Nasal cavity respiratory epithelium epithelial cell of viscerocranial mucosa (primary cell): ENCODE measurements at places on chromosomes 13 and 19. TPM values are rescaled to one million over a fixed set of nuclear protein-coding genes. Genes with fewer than 3 reads are reported as not detected.

KLK15 gene
- not detected in 2 replicates for total RNA-seq

CLEC17A gene
- not detected in 2 replicates for total RNA-seq

PSG11 gene
- not detected in 2 replicates for total RNA-seq

GRK1 gene
- total RNA-seq, result not detected in 2 replicates

EBI3 gene
- not detected in 2 replicates for total RNA-seq

GJB6 gene
- 20.2 and 74.0 TPM in 2 replicates for total RNA-seq

CGB8 gene
- total RNA-seq, result not detected in 2 replicates

PSG6 gene
- not detected in 2 replicates for total RNA-seq

DAND5 gene
- 0.07 TPM in 1 of 2 replicates, not detected in the other for total RNA-seq

ATXN8OS gene
- not detected in 2 replicates for total RNA-seq

RNF225 gene
- total RNA-seq, result 1.4 and 2.1 TPM in 2 replicates

KLK2 gene
- total RNA-seq, result not detected in 2 replicates

METTL21C gene
- total RNA-seq, result not detected in 2 replicates

MADCAM1 gene
- total RNA-seq, result 0.14 TPM in 1 of 2 replicates, not detected in the other

NLRP9 gene
- total RNA-seq, result not detected in 2 replicates

FPR3 gene
- total RNA-seq, result not detected in 2 replicates

ZNF468 gene
- total RNA-seq, result 78.6 and 94.8 TPM in 2 replicates

SLC6A16 gene
- total RNA-seq, result 0.21 TPM in 1 of 2 replicates, not detected in the other

NLRP7 gene
- under 0.01 TPM in 1 of 2 replicates, not detected in the other for total RNA-seq

GRAMD1A gene
- total RNA-seq, result 8.9 and 31.9 TPM in 2 replicates

CERS1 gene
- 0.43 and 0.68 TPM in 2 replicates for total RNA-seq

NOVA2 gene
- not detected in 2 replicates for total RNA-seq

CEACAM20 gene
- total RNA-seq, result not detected in 2 replicates

SIGLEC8 gene
- not detected in 2 replicates for total RNA-seq

N4BP2L2 gene
- total RNA-seq, result 76.9 and 154 TPM in 2 replicates

ATP4A gene
- total RNA-seq, result not detected in 2 replicates

GTF2F2 gene
- total RNA-seq, result 39.3 and 41.9 TPM in 2 replicates

XPO4 gene
- total RNA-seq, result 32.8 and 34.0 TPM in 2 replicates

TEX29 gene
- not detected in 2 replicates for total RNA-seq

ZNF225 gene
- 3.1 and 4.6 TPM in 2 replicates for total RNA-seq

CACTIN gene
- 23.2 and 34.0 TPM in 2 replicates for total RNA-seq

MISP gene
- total RNA-seq, result 55.5 and 95.0 TPM in 2 replicates

LGALS4 gene
- total RNA-seq, result 0.14 TPM in 1 of 2 replicates, not detected in the other

MAMSTR gene
- 0.34 and 0.57 TPM in 2 replicates for total RNA-seq

MBD3L3 gene
- total RNA-seq, result not detected in 2 replicates

GGN gene
- under 0.01 and 0.07 TPM in 2 replicates for total RNA-seq

TEX101 gene
- total RNA-seq, result not detected in 2 replicates

PTPRS gene
- total RNA-seq, result 13.7 and 46.2 TPM in 2 replicates

ZNF569 gene
- 5.1 and 6.2 TPM in 2 replicates for total RNA-seq

COX7A1 gene
- total RNA-seq, result not detected in 2 replicates

CABP5 gene
- total RNA-seq, result not detected in 2 replicates

VAV1 gene
- 1.7 TPM in 1 of 2 replicates, not detected in the other for total RNA-seq

WDR88 gene
- not detected in 2 replicates for total RNA-seq

PCDH9 gene
- 0.34 and 0.93 TPM in 2 replicates for total RNA-seq

DLEU7 gene
- total RNA-seq, result not detected in 2 replicates

TMEM86B gene
- 0.68 and 2.0 TPM in 2 replicates for total RNA-seq

NDUFA3 gene
- 7.9 and 16.9 TPM in 2 replicates for total RNA-seq

CGB5 gene
- not detected in 2 replicates for total RNA-seq
